NCI-H82 (cell line): ENCODE measurements at places on chromosomes 16 and 17.

DNA sequence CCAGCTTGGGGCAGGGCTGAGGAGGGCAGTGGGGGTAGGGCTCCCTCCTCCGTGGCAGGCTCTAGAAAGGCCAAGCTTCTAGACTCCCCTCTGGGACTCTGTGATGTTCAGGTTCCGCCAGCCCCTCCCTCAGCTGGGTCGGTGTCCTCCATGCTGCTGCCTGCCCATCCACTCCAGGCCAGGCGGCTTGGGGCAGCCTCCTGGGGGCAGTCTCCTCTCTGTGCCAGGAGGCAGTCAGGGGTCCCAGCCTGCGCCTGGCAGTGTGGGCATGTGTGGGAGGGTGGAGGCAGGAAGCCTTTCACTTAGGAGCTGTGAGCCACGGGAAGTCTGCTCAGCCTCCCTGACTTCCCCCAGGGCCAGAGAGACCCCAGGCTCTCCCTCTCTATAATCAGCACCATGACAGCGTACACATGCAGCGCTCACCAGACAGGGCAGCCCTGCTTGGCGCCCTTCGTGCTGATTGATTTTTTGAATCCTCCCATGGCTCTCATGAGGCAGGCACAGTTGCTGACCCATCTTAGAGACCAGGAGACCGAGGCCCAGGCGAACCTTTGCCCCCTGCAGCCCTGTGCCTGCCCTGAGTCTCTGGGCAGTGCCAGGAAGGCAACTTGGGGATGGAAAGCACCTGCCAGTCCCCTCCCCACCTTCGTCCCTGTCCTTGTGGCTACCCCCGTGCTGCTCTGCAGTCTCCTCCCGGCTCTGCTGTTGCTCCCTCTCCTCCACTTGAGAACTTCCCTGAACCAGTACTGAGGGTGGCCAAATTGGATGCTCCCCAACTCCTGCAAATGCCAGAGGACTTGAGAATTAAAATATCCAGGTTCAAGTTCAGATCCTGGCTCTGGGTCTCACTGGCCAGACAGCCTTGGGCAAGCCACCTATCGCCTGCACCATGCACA, 234.7 kb upstream of the GSE1 start:
- DNase-seq, result no peak

GRCh38 chr17:19905502-19905901, 37.8 kb upstream of the ULK2 start:
- DNase-seq, result no peak

- no peak for DNase-seq
Observed at GRCh38 chr16:58533751-58534470, 18.6 kb downstream of the SETD6 start.

DNA sequence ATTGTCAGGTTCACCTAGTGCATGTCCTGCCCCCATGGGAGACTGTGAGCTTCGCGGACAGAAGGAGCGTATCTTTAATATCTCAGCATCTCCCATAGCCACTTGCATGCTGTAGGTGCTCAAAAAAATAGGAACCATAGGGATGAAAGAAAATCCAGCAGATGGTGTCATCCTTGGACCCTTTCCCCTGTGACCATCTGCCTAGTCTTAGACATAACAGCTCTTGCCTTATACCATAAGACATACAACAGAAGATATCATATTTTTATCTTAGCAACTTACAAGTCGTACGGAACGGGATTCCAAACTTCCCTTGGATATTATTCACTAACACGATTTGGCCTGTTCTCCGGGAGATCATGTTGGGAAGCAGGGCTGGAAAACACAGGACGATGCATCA, 14.5 kb downstream of the DHRS7C start:
- DNase-seq, result no peak

GRCh38 chr17:50218071-50218759, 16.8 kb upstream of the COL1A1 start:
- DNase-seq, result no peak

DNA sequence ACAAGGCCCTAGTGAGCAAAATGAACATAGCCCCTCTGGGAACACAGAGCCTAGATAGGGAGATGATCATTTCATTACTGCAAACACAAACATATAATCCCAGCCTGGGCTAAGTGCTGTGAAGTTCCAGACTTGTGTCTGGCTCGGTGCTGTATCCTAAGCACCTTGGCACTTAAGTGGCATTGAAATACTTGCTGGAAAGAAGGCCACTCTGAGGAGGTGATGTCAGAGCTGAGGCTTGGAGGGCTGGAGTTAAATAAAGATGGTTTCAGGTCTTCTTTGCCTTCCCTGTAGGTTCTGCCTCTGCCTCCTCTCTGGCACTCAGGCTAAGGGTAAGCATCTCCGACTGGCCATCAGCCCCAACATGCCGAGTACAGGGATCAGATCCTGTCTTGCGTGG, 2.4 kb upstream of the CACNA1G start:
- DNase-seq, result peak; percentile 96

DNA sequence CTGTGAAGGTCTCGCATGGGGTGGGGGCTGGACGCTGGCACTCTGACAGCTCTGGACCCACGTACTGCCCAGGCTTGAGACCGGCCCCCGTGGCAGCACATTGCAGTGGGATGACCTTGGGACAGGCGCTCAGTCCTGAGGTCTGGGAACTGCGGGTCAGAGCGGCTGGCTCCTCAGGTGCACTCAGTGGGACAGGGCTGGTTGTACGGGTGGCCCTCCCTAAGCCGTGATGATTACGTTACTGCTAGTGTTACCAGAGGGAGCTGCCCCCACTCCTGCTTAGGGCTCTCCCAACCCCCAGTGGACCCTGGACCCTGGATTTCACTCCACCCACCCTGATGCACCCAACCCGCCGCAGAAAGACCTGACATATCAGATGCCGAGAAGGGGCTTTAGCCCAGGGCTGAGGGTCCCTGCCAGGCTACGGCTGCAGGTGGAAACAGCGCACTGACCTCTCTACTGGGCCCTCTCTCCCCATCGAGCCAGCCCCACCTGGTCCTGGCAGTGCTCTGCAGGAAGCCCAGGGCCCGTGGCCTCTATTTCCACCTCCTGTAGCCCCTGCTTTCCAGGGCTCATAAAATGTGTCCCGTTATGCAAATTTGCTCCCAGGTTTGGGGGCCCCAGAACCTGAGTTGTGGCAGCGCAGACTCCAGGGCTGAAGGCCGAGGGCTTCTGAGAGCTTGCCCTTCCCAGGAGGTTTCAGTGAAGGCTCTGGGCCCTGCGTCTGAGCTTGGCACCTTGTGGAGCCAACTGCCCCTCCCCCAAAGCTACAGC, 77.2 kb downstream of the RTN4RL1 start:
- DNase-seq, result no peak

DNA sequence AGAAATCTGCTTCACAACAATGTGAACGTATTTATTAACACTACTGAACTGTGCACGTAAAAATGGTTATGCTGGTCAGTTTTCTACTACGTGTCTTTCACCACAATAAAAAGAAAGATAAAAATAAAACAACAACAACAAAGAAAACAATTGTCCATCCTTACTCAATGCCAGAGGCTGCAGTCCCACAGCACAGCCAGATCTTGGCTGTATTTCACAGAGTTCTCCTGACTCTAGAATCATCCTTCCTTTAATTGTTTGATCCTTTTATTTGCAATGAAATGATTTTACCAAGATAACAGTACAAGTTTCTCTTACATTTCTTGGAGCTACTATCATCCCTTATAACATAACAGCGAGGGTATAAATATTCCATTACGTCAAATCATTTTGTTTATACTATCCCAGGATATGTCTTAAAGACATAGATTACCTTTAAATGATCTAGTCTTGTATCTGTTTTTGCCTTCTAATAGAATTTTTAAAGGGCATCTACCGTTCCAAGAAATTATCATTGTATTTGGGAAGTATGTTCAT, 103.3 kb downstream of the SLC39A11 start:
- no peak for DNase-seq

GRCh38 chr17:52191491-52191890, 33.0 kb upstream of the CA10 start:
- no peak for DNase-seq

GRCh38 chr17:83198366-83199341, 119.2 kb downstream of the METRNL start:
- DNase-seq, result no peak

DNA sequence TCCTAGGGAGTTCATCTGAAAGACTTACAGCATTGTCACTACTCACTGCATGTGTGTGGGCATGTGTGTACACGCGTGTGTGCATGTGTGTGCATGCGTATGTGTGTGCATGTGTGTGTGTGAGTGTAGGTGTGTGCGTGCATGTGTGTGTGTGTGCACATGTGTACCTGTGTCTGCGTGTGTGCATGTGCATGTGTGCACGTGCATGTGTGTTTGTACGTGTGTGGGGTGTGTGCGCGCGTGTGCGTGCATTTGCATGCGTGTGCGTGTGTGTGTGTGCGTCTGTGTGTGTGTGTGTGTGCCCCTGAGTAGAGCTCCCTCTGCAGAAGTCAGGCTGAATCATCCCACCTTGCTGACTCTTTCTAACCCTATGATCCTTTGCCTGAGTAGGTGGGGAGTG, 114.8 kb upstream of the RBFOX1 start:
- DNase-seq, result no peak

DNA sequence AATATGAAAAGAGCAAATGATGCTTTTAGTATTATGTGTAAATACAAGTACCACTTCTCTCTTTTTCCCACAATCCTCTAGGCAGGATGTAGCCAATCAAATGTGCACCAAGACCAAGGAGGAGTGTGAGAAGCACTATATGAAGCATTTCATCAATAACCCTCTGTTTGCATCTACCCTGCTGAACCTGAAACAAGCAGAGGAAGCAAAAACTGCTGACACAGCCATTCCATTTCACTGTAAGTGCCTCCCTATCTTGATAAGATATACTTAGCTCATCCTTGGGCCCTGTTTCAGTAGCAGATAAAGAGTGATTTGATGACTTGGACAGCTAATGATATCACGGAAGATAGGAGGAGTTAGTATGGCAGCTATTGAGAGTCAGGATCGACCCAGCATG, 33.7 kb downstream of the TADA2A start:
- no peak for DNase-seq

DNA sequence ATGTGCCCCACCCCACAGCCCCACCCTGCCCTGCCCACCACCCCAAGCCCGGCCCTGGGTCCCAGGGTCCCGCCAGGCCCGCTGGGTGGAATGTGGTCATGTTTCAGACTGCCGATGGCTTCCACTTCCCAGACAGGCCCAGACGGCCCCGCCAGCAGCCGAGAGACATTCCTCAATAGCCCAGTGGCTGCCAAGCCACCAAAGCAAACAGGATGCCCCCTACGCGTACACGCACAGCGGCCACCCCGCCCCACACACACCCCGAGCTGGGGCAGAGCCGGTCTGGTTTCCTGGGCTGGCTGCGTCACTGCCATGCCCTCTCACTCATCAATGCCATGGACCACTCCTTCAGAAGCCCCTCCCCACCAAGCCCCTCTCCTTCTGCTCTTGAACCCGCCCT, 1.2 kb upstream of the KRT17 start:
- no peak for DNase-seq

- DNase-seq, result no peak
Observed at GRCh38 chr16:1349951-1350350, 1.7 kb downstream of the TSR3 start.

- no peak for DNase-seq
Observed at GRCh38 chr16:54381601-54382313, 95.2 kb upstream of the IRX3 start.

DNA sequence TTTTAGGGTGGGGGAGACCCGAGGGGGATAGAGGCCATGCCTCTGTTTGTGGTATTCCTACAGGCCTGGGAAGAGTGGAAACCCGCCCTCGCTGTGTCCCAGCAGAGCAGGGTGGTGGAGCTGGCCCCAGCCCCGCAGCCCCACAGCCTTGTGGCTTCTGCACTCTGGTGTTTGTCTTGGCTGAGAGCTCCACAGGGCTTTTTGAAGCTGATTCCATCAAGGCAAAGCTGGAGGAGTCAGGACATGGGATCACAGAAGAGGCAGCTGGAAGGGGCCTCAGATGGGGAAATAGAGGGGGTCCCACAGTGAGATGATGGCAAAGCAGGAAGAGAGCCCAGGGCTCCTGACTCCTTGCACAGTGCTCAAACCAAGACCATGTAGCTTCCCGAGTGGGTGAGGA, 5.0 kb upstream of the WFIKKN2 start:
- peak; percentile 37 for DNase-seq

- no peak for DNase-seq
Observed at GRCh38 chr16:78932355-78932943, 668.1 kb downstream of the MAF start.

GRCh38 chr17:41492771-41493170, 3.1 kb upstream of the KRT36 start:
- peak; percentile 16 for DNase-seq

DNA sequence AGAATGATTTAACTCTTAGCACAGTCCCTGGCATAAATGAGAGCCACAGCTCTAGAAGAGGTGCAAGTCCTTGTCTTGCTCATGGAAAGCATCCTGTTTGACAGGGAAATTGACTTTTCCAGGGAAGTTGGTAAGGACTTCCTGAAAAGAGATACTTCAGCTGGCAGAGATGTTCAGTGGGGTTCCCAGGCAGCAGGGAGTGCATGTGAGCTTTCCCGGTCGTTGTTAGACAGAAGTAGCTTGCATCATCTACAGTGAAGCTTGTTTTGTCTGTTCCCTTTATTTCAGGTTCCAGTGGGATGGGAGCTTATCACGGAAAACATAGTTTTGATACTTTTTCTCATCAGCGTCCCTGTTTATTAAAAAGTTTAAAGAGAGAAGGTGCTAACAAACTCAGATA, 22.9 kb downstream of the ALDH3A2 start:
- no peak for DNase-seq

DNA sequence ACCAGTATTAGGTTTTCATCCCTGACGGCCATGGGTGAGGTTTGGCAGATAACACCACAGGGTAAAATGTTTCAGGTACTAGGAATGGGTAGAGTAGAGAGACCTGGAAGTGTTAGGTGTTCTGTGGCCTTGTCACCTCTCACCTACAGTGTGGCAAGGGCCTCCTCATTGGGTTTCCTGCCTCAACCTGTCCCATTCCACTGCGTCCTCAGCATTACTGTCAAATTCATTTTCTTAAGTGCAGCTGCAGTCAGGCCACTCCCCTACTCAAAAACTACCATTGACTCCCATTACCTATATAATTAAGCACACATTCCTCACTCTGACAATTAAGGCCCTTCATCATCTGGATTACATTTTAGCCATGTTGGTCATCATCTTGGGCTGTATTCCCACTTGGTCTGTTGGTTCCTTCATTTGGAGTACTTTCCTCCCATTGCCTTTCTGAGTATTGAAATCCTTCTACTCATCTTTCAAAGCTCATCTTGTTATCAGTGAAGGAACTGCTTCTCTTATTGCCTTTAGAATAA, 64.5 kb downstream of the NUP88 start:
- no peak for DNase-seq

GRCh38 chr17:17892009-17892408, 55.2 kb upstream of the SREBF1 start:
- DNase-seq, result no peak

DNA sequence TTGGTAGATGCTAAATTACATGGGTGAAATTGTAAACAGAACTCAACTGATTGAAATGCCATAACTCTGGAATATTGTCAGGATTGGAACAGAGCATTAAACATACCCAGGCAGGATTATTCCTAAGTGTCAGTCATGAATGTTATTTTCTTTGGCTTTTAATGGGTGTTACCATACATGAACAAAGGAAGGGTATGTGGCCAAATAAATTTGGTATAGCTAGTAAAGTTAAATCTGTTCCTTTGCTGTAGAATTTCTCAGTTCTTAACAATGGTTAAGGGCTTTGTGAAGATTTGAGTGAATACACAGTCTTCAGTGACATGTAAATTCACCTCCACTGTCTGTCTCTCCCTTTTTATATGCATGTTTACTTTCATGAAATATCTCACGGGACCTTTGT, 679.5 kb upstream of the CDH8 start:
- no peak for DNase-seq

- DNase-seq, result no peak
Observed at GRCh38 chr16:87212026-87212425, 105.2 kb downstream of the C16orf95 start.
